Islet precursor cell (in vitro differentiated cells): ENCODE measurements at places on chromosomes 12 and 14.

- no peak for DNase-seq
These were observed 180.3 kb downstream of the RMST start for GRCh38 chr12:97642911-97643310.

- DNase-seq: no peak
These were observed 6.6 kb downstream of the DCD start for GRCh38 chr12:54641554-54641953.

DNA sequence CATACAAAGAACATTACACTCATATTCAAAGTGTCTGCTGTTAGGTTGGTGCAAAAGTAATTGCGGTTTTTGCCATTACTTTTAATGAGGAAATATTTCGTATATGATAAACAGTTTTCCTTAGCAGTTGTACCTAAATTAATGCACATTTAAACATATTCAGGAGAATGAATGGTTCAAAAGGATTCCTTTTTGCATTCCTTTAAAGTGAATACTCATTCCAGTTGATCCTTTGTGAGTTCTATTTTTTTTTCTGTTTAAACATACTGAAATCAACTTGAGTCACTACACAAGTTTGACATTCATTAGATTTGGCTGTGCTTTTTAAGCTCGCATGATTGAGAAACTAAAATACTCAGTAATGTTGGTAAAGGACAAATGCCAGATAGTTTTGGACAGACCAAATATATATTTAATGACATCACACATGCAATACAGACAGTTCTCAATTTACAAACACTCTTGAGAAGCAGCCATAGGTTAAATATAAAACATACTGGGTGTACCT is 13.8 kb upstream of the SLC38A2 start:
- no peak for DNase-seq

DNA sequence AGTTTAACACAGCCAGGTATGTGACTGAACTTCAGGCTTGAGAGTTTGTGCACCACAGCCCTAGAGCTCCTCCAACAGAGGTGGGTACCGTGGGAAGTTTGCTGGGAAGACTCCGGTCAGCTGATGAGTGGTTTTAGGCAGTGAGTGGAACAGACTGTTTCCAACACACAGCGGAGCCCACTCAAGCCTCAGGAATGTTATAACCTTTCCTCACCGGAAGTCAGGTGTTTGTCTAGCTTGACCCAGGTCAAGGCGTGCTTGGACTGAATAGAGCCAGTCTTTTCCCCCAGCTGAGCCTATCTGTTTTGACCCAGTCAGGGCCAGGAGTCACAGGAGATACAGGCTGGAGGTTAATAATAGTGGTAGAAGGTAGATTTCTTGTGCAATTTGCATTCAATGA is 138.4 kb upstream of the PARP11 start:
- DNase-seq: peak; percentile 97

- peak; percentile 93 for DNase-seq
These were observed at the start of gene PLEKHG3 for GRCh38 chr14:64704143-64704742. PLEKHG3 (plus strand) TSS chr14:64704424; CDS start chr14:64727632, 23,208 bp downstream.

DNA sequence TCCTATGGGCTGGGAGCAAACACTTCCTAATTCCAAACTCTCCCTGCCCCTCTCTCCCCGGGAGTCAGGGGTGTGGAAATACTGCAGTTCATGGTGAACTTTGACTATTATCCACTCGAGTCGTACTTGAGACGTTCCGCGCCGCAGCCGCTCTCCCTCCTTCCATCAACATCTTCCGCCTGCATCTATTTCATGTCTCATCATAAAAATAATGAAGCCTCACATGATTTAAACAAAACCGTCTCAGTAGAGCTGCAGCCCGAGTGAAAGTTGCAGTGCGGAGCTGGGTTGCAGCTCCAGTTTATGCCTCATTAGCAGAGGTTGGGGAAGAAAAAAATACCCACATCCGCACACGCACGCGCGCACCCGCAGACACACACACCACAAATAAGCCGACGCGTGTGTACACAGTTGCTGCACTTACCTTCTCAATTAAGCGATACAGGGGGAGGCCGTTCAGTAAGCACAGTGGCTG is 283 bp downstream of the LMO3 start:
- DNase-seq: peak; percentile 63

DNA sequence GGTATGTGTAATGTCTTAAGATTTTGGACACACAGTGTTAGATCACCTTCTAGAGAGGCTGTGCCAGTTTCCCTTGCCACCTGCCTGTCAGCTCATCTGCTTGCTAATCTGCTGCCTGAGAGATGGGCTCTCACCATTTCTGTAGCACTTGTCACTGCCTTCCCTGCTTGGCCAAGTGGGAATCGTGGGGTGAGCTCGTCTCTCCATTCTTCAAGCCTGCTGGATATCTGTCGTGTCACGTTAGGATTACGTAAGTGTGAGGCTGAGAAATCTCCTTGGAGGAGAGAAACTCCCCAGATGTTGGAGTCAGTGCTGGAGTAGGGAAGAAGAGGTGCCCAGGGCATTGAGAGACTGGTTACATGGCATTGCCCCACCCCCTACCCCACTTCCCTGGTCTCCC is 8.6 kb upstream of the RPH3A start:
- DNase-seq: no peak

GRCh38 chr12:3016191-3016590 is 57.0 kb downstream of the TEAD4 start:
- DNase-seq: no peak

DNA sequence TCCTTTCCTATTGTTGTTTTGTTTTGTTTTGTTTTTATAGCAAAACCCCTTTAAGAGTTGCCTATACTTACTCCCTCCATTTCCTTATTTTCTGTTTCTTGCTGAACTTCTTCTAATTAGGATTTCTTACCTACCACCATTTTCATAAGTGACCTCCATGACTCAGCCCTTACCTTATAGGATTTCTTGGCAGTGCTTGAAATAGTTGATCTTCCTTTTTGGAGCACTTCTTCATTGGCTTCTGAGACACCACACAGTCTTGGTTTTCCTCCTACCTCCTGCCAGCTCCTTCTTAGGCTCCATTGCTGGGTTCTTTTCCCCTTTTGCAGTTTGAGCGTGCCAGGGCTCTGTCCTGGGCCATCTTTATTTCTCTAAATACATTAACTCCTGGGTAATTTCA is 23.4 kb upstream of the EID3 start:
- DNase-seq: peak; percentile 25

DNA sequence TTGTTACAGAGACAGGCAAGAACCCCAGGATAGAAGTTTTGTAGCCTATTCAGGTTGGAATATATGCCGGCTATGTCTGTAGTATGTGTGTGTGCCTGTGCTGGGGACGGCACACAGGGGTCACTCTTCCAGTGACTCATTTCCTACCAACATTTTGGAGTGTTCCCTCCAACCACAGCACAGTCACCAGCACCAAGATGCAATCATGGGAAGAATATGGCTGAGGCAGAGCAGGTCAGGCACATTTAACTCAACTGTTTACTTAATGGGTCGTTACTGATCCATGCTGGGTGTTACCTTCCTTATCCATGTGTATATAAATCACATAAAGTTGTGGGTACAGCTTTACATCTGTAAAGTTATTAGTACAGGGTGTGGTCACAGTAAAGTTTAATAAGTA is 178.3 kb downstream of the PRKD1 start:
- DNase-seq: peak; percentile 68

DNA sequence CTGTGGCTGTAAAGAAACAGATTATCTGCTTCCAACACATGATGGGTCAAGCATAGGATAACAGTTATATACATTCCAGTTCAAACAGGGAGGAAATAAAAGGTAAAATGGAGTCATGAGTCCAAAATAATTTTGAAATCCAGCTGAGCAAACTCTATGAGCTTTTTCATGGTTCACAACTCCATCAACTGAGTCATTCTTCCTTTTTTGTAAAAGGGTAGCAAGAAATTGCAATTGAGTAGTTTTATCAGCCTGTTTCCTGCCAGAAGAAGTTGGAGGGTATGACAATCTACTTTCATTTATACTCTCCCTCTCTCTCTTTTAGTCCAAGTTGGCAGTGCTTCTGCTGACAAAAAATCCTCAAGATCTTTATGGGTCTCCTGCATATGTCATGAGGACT is 95.6 kb downstream of the CPNE8 start:
- DNase-seq: no peak

- DNase-seq: peak; percentile 95
These were observed at the start of gene DNAH10 for GRCh38 chr12:123761841-123762714. DNAH10 (plus strand) TSS chr12:123762301; CDS start chr12:123762337, 36 bp downstream.

DNA sequence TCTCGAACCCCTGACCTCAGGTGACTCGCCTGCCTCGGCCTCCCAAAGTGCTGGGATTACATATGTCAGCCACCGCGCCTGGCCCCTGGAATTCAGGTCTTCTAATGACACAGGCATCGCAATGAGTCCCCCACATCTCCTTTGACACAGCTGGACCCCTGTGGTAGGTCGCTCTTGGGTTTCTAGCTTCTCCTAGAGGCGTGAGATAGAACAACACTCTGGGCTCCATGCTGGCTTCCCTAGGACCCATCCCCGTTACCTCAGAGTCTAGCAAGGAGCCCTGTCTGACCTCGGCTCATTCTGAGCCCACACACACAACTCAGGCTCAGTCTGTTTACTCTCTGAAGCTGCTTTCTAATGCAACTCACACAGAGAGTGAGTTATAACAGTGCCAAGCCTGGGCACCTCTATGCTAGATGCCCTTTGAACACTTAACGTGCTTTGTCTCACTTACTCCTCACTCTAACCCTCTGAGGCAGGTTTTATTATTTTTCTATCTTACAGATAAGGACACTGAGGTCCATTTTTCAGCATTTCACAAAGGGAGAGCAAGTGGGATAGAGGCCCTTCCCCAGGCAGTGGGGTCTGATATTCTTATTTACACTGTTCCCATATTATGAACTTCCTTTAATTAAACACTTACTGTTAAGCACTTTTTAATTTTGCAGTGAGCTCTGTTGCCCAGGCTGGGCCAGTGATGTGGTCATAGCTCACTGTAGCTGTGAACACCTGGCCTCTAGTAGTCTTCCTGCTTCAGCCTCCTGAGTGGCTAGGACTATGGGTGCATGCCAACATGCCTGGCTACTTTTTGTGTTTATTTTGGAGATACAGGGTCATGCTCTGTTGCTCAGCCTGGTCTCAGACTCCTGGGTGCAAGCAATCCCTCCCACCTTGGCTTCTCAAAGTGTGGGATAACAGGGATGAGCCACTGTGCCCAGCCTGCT is 40.6 kb upstream of the RBM19 start:
- no peak for DNase-seq
